ENCODE measurements at places on chromosomes 3 and 15. TPM values are rescaled to one million over a fixed set of nuclear protein-coding genes. Genes with fewer than 3 reads are reported as not detected.

ARRDC4 gene
- total RNA-seq, result 73.9 TPM

RBP2 gene
- total RNA-seq, result 3.1 TPM

TEX55 gene
- not detected for total RNA-seq

AADACL2 gene
- total RNA-seq, result not detected

ZNF662 gene
- 5.5 TPM for total RNA-seq

DZIP1L gene
- 0.89 TPM for total RNA-seq

Measured in colonic mucosa (tissue), 4 donors.